ENCODE measurements at places on chromosomes 2 and 18. TPM values are rescaled to one million over a fixed set of nuclear protein-coding genes. Genes with fewer than 3 reads are reported as not detected.

GRCh38 chr2:118921646-118922045 lies 20.3 kb upstream of the MARCO start:
- no peak for DNase-seq

DNA sequence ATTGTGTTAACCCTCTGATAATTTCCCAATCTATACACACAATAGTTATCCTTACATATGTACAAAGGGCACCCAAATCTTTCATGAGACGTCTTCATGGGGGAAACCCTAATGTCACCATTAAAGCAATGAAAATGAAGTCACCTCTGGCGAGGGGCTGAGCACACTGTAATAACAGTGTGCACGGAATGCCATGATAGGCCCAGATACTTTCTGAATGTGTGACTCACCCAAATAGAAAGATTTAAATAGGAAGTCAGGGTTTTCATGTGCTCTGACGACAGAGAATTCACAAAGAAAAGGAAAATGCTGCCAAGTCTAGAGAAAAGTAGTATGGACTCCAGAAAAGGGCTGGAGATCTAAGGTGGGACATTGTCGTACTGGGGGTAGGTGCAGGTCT lies 128.3 kb downstream of the SATB2 start:
- DNase-seq: no peak

- no peak for DNase-seq
These were observed 443.3 kb upstream of the MEIS1 start for GRCh38 chr2:65991381-65992197.

LIMS2 gene
- total RNA-seq: 20.1 TPM

DNA sequence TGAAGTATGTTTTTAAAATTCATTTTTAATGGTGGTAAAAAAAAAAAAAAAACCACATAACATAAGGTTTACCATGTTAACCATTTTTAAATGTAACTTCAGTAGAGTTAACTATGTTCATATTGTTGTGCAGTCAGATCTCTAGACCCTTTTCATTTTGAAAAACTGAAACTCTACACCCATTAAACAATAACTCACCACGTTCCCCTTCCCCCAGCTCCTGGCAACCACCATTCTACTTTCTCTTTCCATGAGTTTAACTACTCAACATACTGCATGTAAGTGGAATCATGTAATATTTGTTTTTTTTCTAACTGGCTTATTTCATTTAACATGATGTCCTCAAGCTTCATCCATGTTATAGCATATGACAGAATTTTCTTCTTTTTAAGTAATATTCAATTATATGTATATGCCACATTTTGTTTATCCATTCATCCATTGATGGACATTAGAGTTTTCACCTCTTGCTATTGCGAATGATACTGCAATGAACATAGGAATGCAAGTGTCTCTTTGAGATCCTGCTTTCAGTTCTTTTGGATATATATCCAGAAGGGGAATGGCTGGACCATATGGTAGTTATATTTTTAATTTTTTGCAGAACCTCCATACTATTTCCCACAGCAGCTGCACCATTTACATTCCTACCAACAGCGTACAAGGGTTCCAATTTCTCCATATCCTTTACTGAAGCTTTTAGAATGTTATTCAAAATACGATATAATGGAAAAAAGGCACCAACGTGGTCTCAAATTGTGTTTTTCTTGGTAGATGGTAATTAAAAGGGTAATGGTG lies 91.0 kb downstream of the SPTBN1 start:
- no peak for DNase-seq

HOXD13 gene
- under 0.01 TPM for total RNA-seq

DNA sequence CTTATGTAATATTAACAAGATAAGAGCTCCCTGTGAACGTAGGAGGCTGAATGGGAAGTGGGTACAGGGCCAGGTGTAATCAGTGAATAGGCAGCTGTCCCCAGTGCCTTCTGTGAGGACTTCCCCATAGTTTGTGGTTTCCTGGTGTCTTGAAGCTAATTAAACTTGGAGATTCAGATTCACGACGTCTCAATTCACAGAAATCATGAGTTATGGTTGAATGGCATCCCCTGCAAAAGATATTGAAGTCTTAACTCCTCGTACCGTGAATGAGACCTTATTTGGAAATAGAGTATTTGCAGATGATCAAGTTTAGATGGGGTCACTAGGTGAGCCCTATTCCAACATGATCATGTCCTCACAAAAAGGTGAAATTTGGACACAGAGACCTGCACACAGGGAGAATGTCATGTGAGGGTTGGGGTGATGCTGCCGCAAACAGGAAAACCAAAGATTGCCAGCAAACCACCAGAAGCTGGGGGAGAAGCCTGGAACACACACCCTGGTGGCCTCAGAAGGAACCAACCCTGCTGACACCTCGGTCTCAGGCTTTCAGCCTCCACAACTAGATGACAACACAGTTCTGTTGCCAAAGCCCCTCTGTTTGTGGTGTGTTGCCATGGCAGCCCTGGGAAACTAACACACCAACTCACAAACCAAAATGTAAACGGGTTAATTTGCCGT lies 13.2 kb downstream of the ARL4C start:
- DNase-seq: peak; percentile 17

DNA sequence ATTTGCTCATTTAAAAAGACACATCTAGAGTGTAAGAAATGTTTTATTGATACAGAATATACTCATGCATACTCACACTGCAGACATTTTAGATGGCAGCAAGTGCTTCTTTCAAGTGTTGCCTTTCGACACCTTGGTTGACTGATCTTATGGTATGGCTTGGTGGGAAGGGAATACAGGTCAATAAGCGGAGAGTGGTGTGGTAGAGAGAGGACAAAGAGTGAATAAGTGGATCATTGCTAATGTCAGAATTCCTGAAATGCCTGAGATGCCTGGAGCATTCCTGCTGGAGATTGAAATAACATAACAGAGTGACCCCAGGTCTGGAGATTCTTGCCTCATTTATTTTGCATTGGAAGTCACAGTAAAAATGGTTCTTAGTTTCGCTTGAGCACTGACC lies 76.7 kb downstream of the RND3 start:
- DNase-seq: peak; percentile 84

DNA sequence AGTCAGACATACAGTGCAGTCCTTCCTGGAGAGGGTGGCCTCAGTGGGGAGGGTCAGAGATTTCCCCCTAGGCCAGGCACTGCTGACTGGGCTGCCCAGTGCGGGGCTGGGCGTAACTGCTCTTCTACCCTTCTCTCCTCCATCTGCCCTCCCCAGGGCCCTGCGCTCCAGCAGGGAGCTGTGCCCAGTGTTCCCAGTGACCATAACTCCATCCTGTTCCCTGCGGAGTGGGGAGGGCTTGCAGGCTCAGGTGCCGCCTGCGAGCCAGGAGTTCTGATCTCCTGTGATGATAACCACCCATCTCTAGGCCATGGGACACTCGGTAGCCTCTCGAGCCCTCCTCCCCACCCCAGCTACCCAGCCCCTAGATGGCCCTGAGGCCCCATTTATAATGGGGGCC lies 107.6 kb downstream of the SMAD7 start:
- DNase-seq: peak; percentile 15

DNA sequence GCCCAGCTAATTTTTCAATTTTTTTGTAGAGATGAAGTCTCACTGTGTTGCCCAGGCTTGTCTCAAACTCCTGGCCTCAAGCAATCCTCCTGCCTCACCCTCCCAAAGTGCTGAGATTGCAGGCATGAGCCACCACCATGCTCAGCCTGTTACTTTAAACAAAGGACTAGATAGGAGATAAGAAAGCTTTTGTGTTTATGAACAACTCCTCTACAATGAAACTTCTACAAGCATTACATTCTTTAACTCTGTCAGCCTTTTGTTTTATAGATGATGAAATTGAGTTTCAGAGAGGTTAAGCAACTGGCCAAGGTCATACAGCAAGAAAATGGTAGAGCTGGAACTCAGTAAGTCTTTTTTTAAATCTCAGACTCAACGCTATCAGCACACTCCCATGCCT lies 22.7 kb downstream of the ALPK2 start:
- no peak for DNase-seq

DNA sequence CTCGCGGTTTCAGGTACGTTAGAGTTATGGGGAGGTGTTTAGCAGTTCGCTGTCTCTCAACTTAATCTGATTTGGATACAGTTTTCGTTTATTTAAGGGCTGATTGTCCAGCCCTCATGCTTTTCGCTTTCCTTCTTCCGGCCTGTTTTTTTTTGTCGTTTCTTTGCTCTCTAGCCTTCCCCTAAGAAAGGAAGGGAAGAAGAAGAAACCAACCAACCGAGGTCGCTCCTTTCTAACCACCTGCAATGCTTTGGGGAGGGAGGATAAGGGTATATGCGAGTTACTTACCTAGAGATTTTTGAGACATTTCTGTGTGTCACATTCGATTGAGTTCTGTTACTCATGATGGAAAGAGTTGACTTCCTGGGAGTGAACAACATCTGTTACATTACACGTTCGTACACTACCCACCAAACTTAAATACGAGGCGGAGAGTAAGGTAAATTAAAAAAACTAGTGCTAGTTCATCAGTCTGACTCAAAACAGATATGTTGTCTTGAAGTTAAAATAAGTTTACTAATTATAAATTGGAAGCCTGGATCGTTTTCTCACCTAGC lies 918 bp downstream of the EIF5B start:
- peak; percentile 27 for DNase-seq

- DNase-seq: no peak
These were observed 38.3 kb downstream of the NIFK start for GRCh38 chr2:121698318-121698930.

GRCh38 chr2:138269765-138270164 lies 231.8 kb upstream of the SPOPL start:
- DNase-seq: no peak

DNA sequence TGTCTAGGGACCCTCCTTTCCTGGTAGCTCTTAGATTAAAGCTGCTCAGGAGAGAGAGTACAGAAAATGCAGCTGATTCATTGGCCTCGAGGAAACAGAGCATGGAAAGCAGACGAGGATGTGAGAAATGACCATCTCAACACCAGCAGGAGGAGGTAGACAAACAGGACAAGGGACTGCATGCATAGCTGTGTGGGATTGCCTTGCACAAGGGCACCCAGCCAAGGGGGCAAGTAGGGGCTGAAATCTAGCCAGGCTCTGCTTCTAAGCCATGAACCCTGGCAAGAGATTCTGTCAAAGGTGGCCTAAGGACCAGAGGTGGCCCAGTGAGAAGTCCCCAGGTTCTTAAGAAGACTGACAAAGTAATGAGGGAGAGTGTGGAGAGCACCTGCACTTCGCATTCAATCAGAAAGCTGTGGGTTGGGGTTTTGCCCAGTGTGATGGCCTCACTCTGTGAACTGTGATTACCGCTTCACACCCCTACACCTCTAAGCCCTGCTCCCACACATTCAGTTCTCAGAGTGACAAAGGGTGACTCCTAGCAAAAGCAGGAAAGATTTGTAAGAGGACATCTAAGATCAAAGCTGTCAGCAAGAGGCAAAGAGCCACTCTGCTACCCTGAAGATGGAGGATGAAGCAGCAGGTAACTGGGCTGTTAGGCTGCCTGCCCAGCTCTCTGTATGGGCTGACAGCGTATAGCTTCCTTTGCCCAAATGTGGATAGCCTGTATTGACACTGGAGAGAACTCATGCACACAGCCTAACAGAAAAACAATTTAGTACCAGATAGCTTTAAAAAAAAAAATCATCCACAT lies 151.3 kb upstream of the PELI1 start:
- DNase-seq: no peak

DSC3 gene
- 0.14 TPM for total RNA-seq

DNA sequence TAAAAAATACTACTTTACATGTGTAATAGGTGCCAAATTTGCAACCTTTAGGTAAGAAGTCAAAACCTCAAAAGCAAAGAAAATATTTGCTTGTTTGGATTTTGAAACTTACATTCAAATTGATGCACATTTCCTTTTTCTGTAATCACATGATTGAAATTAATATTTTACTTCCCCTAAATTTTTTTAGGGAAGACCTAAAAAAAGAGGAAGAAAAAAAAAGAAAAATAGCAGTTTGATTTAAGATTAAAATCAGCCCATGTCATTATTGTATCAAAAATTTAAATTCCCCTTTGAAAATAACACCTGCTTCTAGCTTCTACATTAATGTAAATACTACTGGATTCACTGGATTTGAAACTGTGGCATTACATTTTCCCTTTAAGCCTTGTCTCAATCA lies 68.2 kb upstream of the STON1 start:
- DNase-seq: no peak

- peak; percentile 84 for DNase-seq
These were observed 102.5 kb downstream of the ATL2 start for GRCh38 chr2:38274286-38275276.

DNA sequence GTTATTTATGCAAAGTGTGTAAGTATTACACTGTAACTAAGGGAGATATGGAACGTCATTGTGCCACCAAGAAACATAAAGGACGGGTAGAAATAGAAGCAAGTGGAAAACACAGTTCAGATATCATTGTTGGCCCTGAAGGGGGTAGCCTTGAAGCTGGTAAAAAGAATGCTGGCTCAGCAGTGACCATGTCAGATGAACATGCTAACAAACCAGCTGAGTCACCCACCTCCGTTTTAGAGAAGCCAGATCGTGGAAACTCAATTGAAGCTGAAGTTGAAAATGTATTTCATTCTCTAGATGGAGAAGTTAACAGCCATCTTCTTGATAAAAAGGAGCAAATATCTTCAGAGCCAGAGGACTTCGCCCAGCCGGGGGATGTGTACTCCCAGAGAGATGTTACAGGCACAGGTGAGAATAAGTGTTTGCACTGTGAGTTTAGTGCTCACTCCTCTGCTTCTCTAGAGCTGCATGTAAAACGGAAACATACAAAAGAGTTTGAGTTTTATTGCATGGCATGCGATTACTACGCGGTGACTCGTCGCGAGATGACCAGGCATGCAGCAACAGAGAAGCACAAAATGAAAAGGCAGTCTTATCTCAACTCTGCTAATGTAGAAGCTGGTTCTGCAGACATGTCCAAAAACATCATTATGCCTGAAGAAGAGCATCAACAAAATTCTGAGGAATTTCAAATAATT lies 36.1 kb downstream of the ZNF407 start:
- no peak for DNase-seq

GRCh38 chr18:79784965-79785770 lies 12.6 kb upstream of the KCNG2 start:
- no peak for DNase-seq

SPP2 gene
- total RNA-seq: not detected
